ENCODE measurements at places on chromosomes 7 and 10.

DNA sequence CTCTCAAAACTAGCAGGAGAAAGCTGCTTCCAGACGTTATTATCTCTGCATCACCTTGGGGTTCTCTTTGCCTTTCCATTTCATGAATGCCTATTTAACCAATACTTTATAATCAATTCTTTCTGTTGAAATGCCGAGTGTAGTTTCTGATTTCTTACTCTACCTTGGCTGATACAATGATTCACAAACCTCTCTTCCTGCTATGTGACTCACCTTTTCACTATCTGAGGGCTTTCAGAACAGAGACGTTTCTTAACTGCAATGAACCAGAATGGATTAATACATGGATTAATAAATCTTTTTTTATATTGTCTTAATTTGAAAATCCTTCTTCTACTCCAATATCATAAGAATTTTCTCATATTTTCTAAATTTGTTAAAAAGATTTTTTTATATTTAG, 46.4 kb upstream of the ZNF746 start:
- DNase-seq, result no peak

- no peak for DNase-seq
Measured at GRCh38 chr10:62842983-62843382, 26.8 kb upstream of the EGR2 start.

DNA sequence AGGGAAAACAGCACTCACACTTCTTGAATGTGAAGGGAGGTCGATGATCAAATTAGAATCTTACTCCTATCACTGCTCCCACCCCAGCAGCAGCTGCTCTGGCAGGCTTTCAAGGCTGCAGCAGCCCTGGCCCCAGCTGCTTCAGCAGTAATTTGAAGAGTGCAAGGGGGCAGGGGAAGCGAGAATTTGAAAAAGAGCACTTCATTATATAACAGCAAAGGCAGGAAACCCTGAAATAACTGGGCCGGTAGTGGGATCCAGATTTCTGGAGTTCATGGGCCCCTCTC, 44.9 kb downstream of the MYPN start:
- DNase-seq, result no peak

DNA sequence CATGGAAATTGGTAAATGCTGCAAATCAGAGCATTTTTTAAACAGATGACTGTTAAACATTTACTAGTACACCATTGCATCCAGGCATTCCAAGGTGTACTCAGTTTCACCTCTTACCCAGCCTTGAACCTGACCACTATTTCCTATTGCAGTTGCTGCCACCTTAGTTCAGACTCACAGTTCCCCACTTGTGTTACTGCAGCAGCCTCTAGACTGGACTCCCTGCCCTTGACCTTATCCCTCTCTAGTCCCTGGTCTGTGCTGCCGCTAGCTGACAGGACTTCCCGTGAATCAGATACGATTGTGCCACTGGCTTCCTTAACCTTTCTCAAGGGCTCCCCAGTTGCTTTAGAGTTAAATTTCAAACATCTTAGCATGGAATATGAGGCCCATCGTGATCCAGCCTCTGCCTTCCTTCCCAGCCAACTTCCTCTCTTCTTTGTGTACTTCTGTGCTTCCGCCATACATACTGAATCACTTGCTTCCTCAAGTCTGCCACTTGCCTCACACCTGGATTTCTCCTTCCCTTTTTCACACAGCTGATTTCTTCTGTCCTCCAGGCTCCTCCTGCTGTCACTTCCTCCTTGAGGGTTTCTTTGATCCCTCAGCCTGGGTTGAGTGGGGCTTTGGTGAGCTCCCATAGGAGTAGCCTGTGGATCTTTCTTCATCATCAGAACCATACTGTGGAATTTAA, 118.7 kb upstream of the GJD4 start:
- no peak for DNase-seq

GRCh38 chr7:77313876-77314480, 102.2 kb downstream of the GSAP start:
- DNase-seq, result no peak

DNA sequence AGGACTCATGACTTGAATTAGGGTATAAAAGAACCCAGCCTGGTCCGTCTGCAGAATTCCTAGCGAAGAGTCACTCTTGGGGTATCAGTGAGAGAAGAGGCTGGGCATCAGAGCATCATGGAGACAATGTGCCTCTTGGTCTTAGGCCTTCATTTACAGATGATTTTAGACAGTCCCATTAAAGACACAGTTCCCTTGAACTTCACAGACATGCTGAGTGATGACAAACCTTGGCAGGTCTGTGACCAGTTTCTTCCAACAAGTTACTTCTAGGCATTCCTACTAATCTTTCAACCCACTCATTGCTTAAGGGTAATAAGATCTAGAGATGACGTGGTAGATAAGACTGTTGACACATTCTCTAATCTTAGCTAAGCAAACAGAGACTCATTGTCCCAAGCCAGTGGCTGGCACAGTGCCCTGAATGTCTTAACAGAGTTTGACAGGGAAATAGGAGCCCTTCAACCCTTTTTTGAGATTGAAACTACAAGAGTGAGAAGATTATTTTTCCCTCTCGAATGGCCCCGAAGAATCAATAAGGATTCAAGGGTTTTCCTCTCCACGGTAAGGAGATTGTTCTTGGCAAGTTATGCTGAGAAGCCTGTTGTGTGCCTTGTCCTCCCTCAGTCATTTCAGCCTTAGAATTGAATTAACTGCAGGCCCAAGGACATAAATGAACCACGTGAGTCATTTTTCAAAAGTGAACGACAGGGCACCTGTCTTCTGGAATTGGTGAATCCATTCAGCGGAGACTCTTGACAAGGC, 281.1 kb downstream of the CCDC3 start:
- no peak for DNase-seq

DNA sequence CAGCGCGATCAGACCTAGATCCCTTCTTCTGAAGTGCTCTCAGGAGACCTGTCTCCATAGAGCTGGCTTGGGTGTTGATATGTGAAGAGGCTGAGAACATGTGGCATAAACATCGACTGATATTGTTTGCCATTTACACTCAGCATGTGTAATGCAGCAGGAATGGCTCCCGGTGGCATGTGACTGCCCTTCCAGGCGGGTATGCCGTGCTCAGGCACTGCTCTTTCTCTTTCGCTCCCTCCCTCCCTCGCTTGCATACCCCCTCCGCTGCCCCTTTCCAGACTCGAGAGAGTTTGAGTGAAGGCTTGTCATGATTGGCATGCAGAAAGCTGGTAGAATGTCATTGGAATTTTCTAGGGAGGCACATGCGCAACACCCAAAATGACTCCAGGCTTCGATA, 107.3 kb upstream of the PDCD4 start:
- no peak for DNase-seq

DNA sequence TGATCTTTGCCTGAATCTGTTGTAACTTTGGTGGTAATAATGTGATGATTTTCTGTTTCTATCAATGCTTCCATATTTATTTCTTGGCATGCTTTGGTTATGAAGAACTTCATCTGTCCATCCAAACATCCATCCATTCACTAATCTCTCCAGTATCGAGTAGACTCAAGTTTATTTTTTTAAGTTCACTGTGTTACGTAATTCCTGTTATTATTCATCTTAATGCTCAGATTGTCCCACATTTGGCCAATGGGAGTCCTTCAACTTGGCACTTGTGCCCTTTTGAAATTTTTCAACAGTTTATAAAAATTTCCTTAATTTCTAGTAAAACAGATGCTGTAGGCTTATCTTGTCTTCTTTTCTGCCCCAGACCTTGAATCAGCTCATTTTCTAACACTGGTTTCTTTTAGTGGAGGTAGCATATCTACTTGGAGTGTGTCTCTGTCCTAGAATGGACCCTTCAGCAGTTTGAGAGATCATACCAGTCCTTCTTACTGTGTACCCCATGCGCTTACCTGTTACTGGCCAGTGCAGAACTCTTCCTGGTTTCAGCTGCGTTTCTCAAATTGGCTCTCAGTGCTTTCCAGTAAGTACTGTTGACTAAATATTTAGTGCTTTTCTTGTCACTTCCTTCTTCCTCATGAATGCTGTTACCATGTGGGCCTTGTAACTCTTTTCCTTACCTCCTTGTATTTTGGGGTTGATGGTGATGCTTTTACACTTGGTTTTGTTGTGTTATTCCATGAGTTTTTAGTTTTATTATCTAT, 100.8 kb downstream of the MLLT10 start:
- no peak for DNase-seq

- DNase-seq, result no peak
Measured at GRCh38 chr10:83076443-83076842, 1062.9 kb upstream of the GHITM start.

DNA sequence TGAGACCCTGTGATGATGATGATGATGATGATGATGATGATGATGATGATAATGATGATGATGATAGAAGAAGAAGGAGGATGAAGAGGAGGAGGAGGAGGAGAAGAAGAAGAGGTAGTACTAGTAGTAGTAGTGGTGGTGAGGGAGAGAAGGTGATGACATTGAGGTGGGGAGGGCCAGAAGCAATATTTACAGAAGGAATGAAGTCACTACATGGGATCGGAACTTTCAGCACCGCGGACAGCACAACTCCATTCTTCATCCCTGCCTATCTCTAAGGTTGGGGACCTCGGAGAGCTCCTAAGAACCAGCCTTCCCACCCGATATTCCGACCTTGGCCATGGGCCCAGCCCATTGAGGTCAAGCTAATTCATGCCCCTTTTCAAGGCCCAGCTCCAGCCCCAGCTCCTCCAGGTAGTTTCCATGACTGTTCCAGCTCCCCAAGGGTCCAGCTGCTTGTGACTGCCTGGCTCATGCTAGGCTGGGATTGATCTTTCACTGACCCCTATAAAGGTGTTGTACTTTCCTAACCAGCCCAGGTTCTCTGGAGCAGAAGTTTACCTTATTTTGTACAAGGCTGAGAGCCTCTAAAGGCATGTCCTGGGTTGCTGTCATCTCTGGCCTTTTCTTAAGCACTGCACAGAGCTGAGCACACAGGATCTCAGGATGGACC, 10.3 kb downstream of the CRHR2 start:
- no peak for DNase-seq

DNA sequence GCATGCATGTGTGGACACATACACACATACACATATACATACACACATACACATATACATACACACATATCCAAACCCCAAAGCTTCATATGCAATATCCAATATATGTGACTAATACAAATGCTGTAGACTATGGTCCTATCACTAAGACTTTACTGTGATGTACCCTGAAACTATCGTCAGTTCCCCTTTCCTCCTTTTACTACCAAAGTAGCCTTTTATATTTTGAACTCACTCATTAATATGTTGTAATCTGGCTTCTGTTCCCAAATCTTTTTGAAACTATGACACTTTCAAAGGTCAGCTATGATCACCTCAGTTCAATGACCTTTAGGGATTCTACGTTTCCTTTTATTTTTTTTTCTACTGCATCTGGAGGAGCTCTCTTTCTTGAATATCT, 64.8 kb upstream of the TFEC start:
- DNase-seq, result no peak

- DNase-seq, result no peak
Measured at GRCh38 chr7:74625446-74625845, 32.1 kb upstream of the GTF2I start.

GRCh38 chr7:18511351-18512140, 16.0 kb downstream of the HDAC9 start:
- no peak for DNase-seq

GRCh38 chr7:87505122-87505521, 29.6 kb upstream of the ABCB4 start:
- DNase-seq, result no peak

DNA sequence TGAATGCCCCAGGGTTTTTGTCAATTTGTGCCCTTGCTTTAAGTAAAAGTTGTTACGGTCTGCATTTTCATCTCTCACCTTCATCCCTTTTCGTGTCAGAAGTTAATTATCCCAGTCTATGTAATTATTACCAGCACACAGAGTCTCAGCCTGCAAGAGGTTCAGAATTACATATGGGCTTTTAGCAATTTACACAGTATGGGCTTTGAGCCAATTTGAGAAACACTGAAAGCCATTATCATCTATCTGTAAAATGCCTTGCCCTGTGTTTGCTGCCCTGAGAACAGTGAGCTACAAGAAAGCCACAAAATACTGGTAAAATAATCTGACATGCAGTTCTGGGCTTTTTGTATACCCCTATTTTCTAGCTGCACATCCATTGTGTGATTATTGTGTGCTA, 125.6 kb upstream of the STEAP4 start:
- no peak for DNase-seq

DNA sequence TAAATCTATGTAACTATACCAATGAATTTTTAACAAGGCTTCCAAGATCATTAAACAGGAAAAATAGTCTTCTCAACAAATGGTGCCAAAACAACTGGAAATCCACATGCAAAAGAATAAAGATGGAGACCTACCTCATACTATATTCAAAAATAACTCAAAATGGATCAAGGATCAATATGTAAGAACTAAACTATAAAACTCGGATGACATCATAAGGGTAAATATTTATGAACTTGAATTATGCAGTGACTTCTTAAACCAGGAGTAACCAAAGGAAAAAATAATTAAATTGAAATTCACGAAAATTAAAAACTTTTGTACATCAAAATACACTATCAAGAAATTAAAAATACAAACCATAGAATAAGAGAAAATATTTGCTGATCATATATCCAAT, 728.7 kb upstream of the GHITM start:
- no peak for DNase-seq

DNA sequence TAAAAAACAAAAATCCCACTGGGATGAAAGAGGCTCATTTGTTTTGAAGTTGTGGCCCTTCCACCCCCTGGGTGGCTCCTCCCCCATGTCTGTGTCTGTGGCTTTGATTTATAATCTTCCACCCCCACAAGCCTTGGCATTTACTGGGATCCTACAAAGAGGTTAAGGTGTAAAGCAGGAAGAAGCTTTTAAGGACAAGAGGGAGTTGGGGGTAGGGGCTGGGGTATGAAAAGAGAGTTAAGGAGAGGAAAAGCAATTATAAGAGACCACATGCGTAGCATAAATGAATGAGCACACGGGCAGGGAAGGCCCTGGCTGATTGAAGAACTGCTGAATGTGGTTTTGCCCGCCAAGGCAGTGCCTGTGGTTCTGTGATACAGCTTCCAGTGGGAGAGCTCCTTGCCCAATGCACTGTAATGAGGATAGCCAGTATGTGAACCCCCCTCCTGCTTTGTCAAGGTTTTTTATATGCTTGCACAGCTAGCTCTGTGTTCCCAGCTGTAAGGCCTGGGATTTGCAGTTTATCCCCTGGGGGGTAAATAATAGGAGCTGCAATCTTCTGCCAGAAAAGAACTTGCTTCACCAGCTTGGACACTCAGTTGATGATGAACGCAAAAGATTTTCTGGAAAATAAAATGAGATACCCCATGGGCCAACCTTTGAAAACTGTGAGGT, 34.7 kb upstream of the KMT2E start:
- no peak for DNase-seq

- no peak for DNase-seq
Measured at GRCh38 chr10:124073978-124074377, 19.4 kb downstream of the CHST15 start.

GRCh38 chr10:133438711-133439273, 14.4 kb upstream of the SPRN start:
- DNase-seq, result no peak
